ENCODE measurements at places on chromosomes 3 and 15.

GRCh38 chr15:78059110-78059839 is 18.2 kb downstream of the TBC1D2B start:
- no peak for DNase-seq

- no peak for DNase-seq
Measured at GRCh38 chr15:94411846-94412245, 180.5 kb downstream of the MCTP2 start.

GRCh38 chr3:156898296-156898880 is 72.2 kb downstream of the LEKR1 start:
- DNase-seq: no peak

- DNase-seq: no peak
Measured at GRCh38 chr3:102085431-102086176, 236.3 kb downstream of the NFKBIZ start.

DNA sequence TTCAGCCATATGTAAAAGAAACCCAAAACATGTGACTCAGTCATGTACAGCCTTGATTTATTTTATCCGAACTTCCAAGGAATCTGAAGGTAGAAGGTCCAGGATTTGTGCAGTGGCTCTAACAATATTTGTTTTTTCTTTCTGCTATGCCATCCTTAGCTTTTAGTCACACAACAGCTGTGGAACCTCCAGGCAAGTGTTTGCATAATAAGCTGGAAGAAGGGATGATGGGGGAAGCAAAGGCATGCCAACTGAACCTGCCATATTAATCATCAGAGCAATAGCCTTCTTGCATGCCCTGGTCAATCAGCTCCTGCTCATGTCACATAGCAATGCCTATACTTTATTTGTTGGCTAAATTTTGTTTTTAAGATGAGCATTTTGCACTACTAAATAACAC is 444.7 kb upstream of the ARPP21 start:
- DNase-seq: no peak

DNA sequence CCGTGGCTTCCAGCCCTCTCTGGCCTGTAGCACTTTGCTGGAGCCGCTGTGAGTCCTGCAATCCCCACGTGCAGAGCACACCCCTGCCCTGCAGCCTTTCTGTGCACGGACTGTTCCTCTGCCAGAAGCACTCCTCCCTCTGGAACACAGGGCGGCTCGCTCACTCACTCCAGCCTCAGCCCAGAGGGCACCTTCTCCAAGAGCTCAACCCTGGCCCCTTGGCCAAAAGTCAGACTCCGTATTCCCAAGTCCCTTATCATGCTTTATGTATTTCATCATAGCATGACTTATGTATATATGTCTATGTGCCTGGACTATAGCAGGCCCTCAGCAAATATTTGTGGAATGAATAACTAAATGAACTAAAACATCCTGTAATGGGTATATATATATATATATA is 63.2 kb downstream of the ASB7 start:
- DNase-seq: no peak

GRCh38 chr15:72722071-72722696 is 36.2 kb downstream of the BBS4 start:
- DNase-seq: peak; percentile 45
